ENCODE measurements at places on chromosomes 11 and 22. TPM values are rescaled to one million over a fixed set of nuclear protein-coding genes. Genes with fewer than 3 reads are reported as not detected.

The CCDC89 gene
- not detected for polyA plus RNA-seq

DNA sequence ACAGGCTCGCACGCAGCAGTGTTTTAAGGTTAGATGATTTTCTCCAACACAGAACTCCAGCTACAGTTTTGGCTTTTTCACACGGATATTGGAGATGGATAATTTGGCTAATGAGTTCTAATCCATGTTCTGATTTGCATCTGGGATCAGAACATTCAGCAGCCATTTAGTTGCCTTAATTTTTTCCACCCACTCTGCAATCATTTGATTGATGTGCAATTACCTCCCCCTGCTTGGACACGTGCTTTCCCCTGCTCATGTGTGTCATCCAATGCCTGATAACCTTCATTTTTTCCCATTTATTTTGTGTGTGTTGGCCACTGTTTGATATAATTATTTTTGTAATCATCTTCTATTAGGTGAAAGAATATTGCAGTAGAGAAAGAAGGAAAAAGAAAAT lies 257.8 kb downstream of the ST3GAL4 start:
- peaks cover 6% of the 10 kb centered on the region for H3K27me3 ChIP-seq
- H3K36me3 ChIP-seq: no peaks in the 10 kb centered on the region
- no peak overlapping the region for H3K4me3 ChIP-seq
- H3K27ac ChIP-seq: no peak overlapping the region
- no peak for DNase-seq

DNA sequence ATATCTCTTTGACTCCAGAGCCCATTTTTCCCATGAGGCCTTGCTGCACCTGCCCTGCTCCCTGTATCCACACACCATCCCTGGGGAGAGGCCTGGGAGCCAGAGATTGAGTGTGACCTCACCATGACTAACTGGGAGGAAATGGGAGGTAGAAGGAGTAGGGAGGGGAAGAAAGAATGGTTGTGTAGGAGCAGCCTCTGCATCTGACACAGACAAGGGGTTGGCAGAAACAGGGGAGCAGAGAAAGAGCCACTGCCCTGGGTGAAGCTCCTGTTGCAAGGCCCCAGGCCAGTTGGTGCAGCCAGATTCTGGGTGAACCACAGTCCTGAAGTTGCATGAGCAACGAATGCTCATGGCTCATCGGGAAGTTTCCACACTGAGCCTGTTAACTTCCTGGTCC lies 32.4 kb downstream of the POU2F3 start:
- H3K4me3 ChIP-seq: no peak overlapping the region
- no peak for DNase-seq
- no peaks in the 10 kb centered on the region for H3K36me3 ChIP-seq
- H3K27me3 ChIP-seq: peaks cover 25% of the 10 kb centered on the region

The UFD1 gene
- polyA plus RNA-seq: 80.9 TPM

GRCh38 chr11:21723678-21724077 lies 469.2 kb upstream of the ANO5 start:
- no peak overlapping the region for H3K4me3 ChIP-seq
- no peaks in the 10 kb centered on the region for H3K4me1 ChIP-seq
- H3K27me3 ChIP-seq: no peaks in the 10 kb centered on the region
- H3K36me3 ChIP-seq: no peaks in the 10 kb centered on the region
- H3K27ac ChIP-seq: no peak overlapping the region

DNA sequence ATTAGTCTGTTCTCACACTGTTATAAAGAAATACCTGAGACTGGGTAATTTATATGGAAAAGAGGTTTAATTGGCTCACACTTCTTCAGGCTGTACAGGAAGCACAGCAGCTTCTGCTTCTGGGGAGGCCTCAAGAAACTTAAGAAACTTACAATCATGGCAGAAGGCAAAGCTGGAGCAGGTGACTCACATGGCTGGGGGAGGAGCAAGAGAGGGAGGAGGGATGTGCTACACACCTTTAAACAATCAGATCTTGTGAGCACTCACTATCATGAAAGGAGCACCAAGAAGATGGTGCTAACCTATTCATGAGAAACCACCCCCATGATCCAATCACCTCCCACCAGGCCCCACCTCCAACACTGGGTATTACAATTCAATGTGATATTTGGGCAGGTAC lies 381.6 kb downstream of the ETS1 start:
- DNase-seq: no peak
- no peak overlapping the region for H3K27ac ChIP-seq
- H3K36me3 ChIP-seq: no peaks in the 10 kb centered on the region
- H3K27me3 ChIP-seq: no peaks in the 10 kb centered on the region

- no peak for DNase-seq
- H3K4me1 ChIP-seq: no peaks in the 10 kb centered on the region
- H3K27ac ChIP-seq: peak overlapping the region; percentile 25
- H3K36me3 ChIP-seq: no peaks in the 10 kb centered on the region
- H3K4me3 ChIP-seq: no peak overlapping the region
Observed at GRCh38 chr22:34036931-34037330, 116.7 kb upstream of the LARGE1 start.

The RFPL2 gene
- polyA plus RNA-seq: 2.4 TPM

The CABP7 gene
- 0.06 TPM for polyA plus RNA-seq

The NNMT gene
- polyA plus RNA-seq: not detected

DNA sequence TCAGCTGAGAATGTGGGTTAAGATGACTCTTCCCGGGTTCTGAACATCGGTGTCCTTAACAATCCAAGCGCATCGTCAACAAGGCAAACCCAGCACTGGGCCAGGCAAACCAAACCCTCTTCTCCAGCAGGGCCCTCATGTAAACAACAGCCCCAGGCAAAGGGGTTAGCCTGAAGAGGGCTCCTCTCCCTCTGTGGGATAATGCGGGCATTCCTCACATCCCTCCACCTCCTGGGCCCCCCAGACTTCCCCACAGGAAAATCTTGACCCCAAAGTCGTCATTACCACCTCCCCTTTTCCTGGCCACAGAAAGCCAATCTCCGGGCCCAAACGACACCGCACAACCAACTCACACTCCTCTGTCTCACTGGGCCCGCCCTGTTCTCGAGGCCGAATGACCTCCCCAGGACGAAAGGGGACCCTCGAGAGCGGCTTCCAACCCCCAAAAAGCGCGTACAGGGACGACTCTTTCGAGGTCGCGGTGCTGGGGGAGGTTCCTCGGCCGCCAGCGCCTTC lies 566 bp downstream of the DDB1 start:
- peak overlapping the region; percentile 98 for H3K27ac ChIP-seq
- no peak for DNase-seq
- H3K27me3 ChIP-seq: no peaks in the 10 kb centered on the region
- peaks cover 64% of the 10 kb centered on the region for H3K4me1 ChIP-seq
- peak overlapping the region; percentile 98 for H3K4me3 ChIP-seq

- H3K4me1 ChIP-seq: peaks cover 11% of the 10 kb centered on the region
- DNase-seq: no peak
- H3K27ac ChIP-seq: no peak overlapping the region
- no peak overlapping the region for H3K4me3 ChIP-seq
- no peaks in the 10 kb centered on the region for H3K27me3 ChIP-seq
Observed at GRCh38 chr11:57402188-57403002, 11.9 kb upstream of the PRG2 start.

- peaks cover 4% of the 10 kb centered on the region for H3K27me3 ChIP-seq
- no peak overlapping the region for H3K27ac ChIP-seq
- H3K4me3 ChIP-seq: no peak overlapping the region
- no peak for DNase-seq
Observed at GRCh38 chr11:27938011-27938410, 169.9 kb downstream of the KIF18A start.

The TMEM121B gene
- polyA plus RNA-seq: not detected

The KRTAP5-9 gene
- polyA plus RNA-seq: not detected

DNA sequence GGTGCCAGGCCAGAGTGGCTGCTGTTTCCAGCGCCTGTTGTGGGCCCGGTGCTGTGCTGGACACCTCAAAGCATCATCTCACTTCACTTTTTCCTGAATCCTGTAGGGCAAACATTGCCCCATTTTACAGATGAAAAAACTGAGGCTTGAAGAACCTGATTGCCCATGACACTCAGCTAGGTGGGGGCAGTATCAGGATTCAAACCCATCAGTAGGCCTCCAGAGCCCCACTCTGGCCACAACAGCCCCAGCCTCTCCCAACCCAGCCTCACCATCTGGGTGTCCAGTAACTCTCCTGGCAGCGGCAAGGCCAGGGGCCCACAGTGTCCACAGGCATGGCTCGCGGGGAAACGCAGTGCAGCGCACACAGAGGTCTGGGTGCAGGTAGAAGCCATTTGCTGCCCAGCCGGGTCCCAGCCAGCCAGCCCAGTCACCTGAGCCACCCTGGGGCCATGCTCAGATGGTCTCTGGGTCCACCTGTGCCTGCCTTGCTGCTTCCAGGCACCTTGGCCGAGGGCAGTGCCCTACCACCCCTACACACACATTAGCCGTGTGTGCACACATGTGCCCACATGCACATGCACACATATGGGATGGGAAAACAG lies 11.5 kb downstream of the SLC22A12 start:
- no peak overlapping the region for H3K4me3 ChIP-seq
- H3K27ac ChIP-seq: no peak overlapping the region
- DNase-seq: no peak
- no peaks in the 10 kb centered on the region for H3K4me1 ChIP-seq
- peaks cover 8% of the 10 kb centered on the region for H3K27me3 ChIP-seq

DNA sequence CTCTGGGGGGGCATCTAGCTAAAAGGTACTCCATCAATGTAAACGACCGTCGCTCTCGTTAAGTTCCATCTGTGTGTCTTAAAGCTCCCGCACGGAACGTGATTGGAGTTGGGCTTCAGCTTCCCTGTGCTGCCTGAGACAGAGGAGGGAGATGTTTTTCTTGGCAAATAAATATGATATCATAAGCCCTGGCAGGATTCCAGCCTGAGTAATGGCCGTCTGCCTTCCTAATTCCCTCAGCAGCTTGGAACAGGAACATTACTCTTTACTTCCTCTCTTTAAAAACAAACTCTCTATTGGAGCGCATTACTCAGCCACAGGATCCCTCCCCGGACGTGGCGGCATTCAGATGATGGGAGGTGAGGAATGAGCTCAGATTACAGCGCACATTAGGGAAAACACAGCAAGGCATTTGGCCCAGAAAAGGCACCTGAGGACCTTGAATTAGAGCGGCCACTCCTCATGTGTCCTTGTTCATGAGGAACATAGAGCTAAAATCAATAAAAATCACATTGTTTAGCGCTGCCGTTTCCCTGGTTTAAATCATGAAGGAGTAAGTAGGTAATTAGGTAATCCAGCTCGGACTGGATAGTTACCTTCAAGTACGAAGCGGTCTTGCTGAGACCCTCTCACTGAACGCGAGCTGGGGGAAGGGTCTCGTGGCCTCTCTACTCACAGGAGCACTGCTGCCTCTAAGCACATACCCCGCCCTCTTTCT lies 230.4 kb downstream of the ST3GAL4 start:
- H3K27ac ChIP-seq: no peak overlapping the region
- no peak for DNase-seq
- H3K36me3 ChIP-seq: no peaks in the 10 kb centered on the region
- H3K4me3 ChIP-seq: no peak overlapping the region

The SHANK3 gene
- polyA plus RNA-seq: not detected

DNA sequence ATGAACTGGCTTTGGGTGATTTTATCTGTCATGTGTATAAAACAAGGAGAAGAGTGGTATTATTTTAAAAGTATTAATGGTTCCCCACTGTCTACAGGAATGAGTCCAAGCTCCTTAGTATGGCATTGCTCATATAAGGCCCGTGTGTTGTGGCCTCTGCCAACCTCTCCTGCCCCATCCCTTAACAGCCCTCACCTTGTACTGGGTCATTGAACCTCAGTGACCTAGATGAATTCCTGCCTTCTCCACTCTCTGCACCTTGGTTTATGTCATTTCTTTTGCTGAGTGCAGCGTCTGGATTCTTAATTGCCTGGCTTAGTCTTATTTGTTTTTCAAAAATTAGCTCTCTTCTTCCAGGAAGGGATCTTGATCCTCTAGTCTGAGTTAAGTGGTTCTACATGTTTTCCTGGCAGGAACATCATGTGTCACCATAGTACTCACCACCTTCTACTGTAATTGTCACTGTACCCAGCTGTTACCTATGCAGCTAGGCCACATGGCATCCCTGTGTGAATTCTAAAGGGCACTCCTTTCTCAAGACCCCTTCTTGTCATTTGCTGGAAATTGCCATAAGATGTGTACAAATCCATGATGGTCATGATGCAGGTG lies 36.2 kb upstream of the POGLUT3 start:
- H3K4me1 ChIP-seq: peaks cover 12% of the 10 kb centered on the region
- no peak overlapping the region for H3K4me3 ChIP-seq
- no peaks in the 10 kb centered on the region for H3K27me3 ChIP-seq
- no peak for DNase-seq

The ADAMTS8 gene
- polyA plus RNA-seq: not detected

- H3K27ac ChIP-seq: peak overlapping the region; percentile 96
- no peaks in the 10 kb centered on the region for H3K27me3 ChIP-seq
- H3K4me3 ChIP-seq: peak overlapping the region; percentile 79
- H3K4me1 ChIP-seq: peaks cover 31% of the 10 kb centered on the region
- DNase-seq: peak; percentile 93
Observed at GRCh38 chr22:49838771-49839717, 11.4 kb upstream of the BRD1 start.

DNA sequence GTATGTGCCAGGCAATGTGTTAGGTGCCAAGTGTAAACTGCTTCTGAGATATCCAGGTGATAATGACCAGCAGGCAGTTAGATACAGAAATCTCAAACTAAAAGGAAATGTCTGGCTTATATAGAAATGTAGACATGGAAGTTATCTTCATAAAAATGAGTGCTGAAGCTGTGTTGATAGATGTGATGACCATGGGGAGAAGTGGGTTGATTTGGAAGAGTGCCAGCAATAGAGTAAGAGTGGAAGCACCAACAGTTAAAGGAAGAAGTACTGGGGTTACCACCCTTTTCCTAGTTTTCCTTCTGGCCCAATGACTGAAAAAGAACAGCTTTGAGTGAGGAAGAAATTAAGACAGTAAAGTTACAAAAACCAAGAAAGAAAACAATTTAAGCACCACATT lies 68.5 kb downstream of the C2CD3 start:
- H3K4me1 ChIP-seq: peaks cover 7% of the 10 kb centered on the region
- H3K27me3 ChIP-seq: no peaks in the 10 kb centered on the region

The WBP2NL gene
- polyA plus RNA-seq: 1.4 TPM

DNA sequence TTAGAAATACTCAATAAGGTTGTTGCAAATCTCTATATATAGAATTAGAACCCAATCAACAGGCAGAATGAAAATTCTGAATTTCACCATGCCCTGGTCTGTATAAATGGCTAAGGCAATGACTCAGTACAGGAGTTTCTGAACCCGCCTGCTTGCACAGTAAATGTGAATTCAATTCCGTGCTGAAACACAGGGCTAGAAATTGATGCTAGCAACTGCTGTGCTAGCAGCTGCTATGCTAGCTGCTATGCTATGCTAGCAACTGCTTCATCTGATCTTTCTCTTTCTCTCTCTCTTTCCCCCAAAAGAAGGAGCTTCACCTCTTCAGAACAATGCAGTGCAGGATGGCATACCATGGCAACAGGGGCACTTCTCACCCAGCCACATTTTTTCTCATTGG lies 9.7 kb upstream of the OR52J3 start:
- no peak overlapping the region for H3K4me3 ChIP-seq
- no peak overlapping the region for H3K27ac ChIP-seq
- no peak for DNase-seq
- H3K27me3 ChIP-seq: no peaks in the 10 kb centered on the region
- no peaks in the 10 kb centered on the region for H3K36me3 ChIP-seq
